GM06990 (cell line): ENCODE measurements at places on chromosomes 1 and 21.

- DNase-seq: no peak
These were observed 70.2 kb upstream of the MORC3 start for GRCh38 chr21:36249576-36250422.

- DNase-seq: no peak
These were observed 57.2 kb upstream of the LRRN2 start for GRCh38 chr1:204742676-204743251.

DNA sequence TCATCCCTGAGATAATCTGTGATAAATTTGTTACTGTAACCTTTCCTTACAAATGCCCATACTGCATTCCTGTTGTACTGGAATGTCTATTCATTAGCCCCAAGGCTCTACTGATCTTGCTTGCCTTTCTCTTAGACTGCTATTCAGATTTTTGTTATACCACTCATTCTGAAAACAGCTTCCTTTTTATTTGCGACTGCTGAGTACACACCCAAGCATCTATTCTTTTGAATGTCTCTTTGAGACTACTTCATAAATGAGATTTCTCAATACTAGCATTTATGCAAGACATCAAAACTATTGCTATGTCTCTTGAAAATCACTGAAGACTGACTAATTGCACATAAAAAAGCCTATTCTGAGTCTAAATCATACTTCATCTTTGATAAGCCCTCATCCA is 38.6 kb downstream of the DENND1B start:
- no peak for DNase-seq

- no peak for DNase-seq
These were observed 152.7 kb downstream of the S1PR1 start for GRCh38 chr1:101389547-101389929.

- DNase-seq: no peak
These were observed 775 bp downstream of the MMEL1 start for GRCh38 chr1:2632051-2632430.

GRCh38 chr1:160639652-160640051 is 7.2 kb downstream of the SLAMF1 start:
- no peak for DNase-seq

DNA sequence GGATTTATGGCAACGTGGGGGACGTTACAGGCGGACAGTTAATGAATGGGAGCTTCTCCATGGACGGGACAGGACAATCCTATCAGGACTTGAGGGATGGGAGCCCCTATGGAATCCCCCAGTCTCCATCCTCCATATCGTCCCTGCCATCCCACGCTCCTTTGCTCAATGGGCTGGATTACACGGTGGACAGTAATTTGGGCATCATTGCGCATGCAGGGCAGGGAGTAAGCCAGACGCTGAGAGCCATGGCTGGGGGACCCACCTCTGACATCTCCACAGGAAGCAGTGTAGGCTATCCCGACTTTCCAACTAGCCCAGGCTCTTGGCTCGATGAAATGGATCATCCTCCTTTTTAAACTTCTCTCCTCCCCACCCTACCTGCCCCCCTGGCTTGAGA is 44.2 kb downstream of the LHX4 start:
- no peak for DNase-seq

DNA sequence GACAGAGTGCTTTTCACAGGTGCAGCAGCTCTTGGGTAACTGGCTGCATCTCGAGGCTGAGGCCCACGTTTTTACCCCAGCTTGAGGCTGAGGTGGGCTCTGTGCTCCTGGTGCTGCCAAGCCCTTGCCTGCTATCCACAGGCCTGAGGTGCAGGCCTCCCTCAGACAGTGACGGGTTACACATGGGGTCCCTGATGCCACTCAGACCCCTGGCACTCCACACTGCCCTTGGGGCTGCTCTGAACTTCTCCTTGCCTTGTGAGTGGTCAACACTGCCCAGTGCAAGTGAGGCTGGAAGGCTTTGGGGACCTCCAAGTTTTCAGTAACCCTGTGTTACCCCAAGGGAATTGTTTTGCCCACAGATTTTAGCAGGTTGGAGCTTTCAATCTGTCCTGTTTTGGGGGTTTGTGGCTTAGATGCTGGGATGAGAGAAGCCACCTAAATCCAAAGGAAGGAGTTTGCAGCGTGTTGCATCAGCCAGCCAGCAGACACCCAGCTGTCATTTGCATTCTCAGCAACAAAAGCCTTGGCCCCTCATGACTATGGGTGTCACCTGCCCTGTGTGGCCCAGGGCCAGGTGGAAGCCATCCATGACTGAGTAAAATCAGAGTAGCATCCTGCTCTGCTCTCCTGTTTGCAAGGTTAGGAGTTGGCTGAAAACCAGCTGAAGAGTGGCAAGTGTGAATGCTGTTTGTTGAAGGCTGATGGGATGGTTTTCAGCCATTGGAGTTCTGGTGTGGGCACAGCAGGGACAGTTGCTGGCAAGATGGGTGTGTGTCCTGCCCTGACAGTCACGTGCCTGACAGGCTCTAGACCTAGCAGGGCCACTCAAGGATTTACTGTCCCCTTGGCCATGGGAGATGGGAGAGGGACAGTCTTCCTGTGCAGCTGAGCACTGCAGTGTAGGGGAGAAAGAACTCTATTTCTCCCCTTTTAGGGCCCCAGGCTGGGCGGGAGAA is 3.2 kb downstream of the RNF187 start:
- DNase-seq: no peak

DNA sequence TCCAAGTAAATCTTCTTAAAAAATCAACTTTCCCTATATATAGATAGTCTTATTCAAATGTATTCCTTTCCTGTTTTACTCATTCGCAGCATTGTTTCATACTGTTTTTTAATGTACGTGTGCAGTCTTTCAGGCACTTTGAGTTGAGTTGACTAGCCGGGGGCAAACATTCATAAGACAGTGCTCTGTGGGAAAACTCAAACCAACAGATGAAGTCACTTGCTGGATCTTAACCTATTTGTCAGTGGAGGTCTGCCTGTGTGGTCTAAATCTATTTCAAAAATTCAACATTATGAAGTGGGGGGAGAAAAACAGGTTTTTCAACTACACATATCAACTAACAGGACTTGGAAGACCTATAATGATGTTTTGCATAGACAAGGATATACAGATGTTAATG is 6.2 kb downstream of the HSD11B1 start:
- no peak for DNase-seq

GRCh38 chr21:39313042-39313570 is 326 bp downstream of the BRWD1 start:
- DNase-seq: no peak

GRCh38 chr1:46527474-46528296 is 23.8 kb downstream of the KNCN start:
- peak; percentile 40 for DNase-seq

DNA sequence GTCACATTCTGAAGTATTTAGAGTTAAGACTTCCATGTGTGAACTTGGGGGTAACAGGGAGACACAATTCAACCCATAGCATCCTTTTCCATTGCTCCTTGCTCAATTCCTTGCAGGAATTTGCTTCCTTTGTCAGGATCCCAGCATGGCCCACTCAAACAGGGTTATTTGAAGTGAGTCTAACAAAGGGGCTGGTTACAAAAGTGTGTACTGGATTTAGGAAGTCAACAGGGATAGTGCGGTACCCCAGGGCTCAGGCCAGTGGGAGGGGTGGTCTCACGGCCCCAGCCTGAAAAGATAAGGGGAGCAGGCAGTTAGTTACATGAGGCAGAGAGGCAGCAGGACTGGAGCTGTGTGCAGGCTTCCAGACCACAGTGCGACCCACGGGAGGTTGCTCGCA is 14.4 kb downstream of the LRRC38 start:
- DNase-seq: no peak

GRCh38 chr1:161943737-161944136 is 79.9 kb downstream of the OLFML2B start:
- DNase-seq: no peak

- peak; percentile 13 for DNase-seq
These were observed 21.8 kb downstream of the MMEL1 start for GRCh38 chr1:2611031-2611501.

DNA sequence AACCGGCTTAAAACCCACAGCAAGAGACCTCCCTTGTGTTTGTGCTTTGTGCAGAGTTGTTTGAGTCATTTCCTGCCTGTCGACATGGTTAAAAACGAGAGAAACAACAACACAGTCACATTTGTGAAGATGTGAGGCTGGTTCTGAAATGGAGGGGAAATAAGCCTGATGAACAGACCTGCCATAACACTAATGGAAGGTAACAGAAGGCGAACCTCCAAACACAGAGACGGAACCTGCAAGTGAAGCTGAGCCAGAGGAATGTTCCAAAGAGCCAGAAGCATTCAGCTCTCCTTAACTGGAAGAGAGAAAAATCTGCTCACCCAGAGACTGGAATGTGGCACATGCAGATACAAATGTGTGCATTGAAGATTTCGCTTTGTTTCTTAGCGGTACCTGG is 53.2 kb upstream of the RAVER2 start:
- DNase-seq: no peak

- no peak for DNase-seq
These were observed 17.8 kb upstream of the PGM1 start for GRCh38 chr1:63575340-63575826.

GRCh38 chr21:41901099-41901498 is 22.0 kb upstream of the PRDM15 start:
- DNase-seq: no peak

DNA sequence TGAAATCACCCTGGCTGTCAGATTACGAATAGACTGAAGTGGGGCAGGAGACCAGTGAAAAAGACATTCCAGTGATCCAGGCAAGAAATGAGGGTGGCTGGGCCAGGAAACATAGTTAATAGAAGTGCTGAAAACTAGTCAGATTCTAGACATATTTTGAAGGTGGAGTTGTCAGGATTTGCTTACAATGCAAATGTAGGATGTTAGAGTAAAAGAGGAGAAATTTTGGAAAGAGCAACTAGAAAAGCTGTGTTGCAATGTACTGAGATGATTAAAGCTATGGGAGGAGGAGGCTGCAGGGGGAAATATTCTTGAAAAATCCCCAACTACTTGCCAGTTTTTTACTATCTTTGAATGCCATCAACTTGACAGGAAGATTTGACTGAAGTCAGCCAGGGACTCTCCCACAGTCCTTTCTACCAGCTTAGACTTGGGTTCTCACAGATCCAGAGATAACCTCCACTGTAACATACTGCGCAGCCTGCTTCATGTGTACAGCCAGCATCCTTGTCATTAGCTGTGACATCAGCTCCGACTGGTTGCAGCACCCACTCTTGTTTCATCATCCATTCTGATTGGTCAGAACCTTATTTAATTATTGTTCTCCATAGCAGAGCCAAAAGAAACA is 109.7 kb downstream of the TSEN15 start:
- peak; percentile 26 for DNase-seq

DNA sequence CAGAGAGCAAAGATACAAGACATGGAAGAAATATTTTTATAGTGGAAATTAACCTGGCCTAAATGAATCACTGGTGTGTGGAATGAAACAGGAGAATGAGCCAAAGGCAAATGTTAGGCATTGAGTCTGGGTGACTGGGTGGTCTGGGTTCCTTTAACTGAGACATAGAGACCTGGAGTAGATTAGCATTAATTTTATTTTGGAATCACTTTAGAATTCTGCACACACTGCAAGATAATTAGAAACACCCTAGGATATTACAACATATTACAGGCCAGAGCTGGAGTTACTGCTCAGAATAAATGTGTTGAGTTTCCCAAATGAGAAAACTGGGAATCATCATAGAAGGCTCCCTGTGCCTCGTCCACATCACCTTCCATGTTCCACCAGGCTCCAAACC is 85.5 kb downstream of the PLPPR5 start:
- no peak for DNase-seq

DNA sequence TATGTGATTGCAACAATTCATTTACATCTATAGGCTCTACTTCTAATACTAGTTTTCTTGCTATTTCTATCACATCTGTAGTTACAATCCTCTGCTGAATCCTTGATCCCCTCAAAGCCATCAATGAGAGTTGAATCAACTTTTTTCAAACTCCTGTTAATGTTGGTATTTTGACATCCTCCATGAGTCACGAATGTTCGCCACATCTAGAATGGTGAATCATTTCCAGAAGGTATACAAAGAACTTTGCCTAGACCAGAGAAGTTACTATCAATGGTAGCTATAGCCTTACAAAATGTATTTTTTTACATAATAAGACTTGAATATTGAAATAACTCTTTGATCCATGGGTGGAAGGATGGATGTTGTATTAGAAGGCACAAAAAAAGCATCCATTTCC is 110.0 kb downstream of the AMY1C start:
- DNase-seq: no peak

DNA sequence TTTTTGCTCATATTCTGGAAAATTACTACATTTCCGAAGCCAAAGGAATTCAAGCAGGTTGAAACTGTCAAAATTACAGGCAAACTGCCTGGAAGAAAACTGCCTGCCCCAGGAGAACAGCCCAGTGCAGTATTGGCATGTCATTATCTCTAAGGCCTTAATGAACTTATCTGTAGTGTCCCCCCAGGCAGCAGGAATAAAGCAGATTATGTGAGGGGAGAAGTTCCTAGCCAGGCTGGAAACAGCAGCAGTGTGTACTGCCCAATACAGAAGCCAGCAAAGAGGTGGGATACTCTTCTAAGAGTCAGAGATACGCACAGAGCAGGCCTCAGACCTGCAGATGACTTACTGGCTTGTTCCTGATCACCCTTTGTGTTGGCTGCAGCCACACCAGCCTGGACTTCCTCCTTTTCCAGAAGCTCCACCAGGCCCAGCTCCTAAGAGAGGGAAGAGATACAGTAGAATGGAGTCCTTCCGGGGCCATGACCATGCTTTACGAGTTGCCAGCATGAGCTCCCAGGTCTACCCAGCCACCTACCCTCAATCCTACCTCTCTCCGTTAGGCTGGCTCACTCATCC is 11.7 kb downstream of the IQGAP3 start:
- DNase-seq: no peak

GRCh38 chr1:162901243-162901642 is 40.3 kb upstream of the CCDC190 start:
- DNase-seq: no peak

- DNase-seq: no peak
These were observed 4.8 kb upstream of the COA6 start for GRCh38 chr1:234368320-234369032.

DNA sequence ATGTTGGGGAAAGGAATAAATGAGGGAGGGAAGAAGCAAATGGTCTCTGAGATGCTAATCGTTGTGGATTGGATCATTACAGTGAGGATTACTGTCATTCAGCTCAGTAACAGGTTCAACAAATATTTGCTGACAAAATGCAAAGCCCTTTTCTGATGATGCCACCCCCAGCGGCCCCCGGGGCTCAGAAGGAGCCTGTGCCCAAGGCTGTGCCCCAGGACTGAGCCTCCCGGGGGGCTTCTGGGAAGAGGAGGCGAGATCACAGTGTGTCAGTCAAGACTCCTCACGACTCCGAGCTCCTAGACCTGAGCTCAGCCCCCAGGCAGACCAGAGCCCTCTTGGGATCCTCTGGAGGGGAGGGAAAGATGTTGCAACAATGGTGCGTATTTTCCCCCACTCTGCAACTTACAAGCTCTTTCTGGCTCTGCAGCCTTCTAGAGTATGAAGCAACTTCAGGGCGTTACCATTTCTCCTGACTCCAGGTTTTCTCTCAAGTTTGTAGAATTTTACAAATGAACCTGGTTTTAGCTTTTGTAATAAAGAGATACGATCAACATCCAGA is 20.8 kb downstream of the EPHA8 start:
- DNase-seq: no peak

DNA sequence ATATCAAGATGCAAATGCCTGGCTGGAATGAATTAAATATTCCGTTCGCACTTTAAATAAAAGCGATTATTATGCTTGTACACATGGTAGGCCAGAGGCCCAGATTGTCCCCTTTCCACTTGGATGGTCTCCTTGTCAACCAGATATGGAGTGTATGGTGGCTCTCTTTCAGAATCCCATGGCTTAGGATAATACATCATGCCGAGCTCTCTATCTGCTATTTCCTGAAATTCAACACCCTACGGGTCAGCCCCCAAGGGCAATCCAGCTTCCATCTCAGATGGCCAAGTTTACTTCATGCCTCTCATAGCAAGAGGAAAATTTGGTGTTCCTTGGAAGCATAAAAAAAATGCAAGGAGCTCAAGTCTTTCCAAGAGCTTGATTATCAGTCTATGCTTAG is 25.4 kb upstream of the FMO1 start:
- no peak for DNase-seq
